ENCODE measurements at places on chromosomes 13 and 19.
A peak's percentile ranks its signal among the peaks of the same experiment; 100 is the strongest.

GRCh38 chr13:46962281-46962941 lies 65.6 kb upstream of the HTR2A start:
- peak; percentile 41 for DNase-seq

- no peak for DNase-seq
Observed at GRCh38 chr19:1780272-1780958, 27.1 kb downstream of the ONECUT3 start.

GRCh38 chr13:112892426-112893206 lies 76.4 kb upstream of the MCF2L start:
- no peak for DNase-seq

DNA sequence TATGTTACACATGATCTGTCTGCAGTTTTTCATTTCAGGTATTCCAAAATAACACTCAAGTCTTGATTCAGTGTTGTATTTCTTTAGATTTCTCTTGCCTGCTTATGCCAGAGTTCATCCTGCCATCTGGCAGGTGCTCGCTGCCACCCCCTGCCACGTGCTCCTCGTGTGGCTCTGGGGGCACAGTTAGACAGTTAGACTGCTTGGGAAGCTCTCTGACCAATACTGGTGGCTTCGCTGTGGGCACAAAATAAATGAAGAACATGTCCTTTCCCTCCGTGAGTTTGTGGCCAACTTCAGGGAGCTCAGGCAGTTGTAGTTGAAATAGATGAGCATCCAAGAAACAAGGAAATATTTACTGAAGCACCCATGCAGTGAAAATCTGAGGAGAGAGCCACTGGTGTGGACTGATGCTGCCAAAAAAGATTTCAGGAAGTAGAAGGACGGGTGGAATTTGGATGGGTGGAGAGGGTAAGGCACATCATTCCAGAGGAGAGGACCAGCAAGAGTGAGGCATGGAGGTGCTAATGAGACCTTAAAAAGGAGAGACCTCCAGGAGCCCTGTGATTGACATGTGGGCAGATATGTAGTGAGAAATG lies 37.5 kb upstream of the GPR183 start:
- no peak for DNase-seq

DNA sequence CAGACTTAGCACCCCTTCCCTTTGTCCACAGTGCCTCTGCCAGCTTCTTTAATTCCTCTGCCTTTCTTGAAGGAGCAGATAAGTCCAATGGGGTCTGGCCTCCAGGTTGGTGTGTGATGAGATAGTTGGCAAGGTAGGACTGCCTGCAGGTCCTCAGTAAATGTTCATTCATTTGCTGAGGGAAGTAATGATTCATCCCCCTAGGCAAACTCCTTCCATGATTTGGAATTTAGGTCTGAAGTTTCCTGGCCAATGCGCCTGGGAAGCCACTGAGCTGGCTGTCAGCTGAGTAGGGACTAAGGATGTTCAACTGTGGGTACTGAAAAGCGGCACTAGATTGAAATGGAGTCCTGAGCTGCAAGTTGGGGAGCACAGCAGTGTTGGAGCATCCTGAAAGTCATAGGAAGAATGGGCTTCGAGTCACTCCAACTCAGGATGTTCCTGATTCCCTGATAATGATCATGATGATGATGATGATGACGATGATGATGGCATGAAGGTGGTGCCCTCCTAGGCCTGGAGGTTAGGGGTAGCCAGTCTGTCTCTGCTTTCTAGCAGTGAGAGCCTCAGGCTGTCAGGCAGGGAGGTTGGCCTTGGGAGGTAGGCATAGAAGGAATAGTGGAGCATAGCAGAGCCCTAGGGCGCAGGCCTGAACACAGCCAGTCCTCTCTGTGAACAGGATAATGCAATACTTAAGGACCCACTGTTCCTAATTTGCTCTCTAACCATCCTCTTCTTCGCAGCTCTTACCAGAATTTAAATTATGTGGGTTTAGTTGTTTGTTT lies 44.7 kb downstream of the COL4A2 start:
- DNase-seq = no peak

DNA sequence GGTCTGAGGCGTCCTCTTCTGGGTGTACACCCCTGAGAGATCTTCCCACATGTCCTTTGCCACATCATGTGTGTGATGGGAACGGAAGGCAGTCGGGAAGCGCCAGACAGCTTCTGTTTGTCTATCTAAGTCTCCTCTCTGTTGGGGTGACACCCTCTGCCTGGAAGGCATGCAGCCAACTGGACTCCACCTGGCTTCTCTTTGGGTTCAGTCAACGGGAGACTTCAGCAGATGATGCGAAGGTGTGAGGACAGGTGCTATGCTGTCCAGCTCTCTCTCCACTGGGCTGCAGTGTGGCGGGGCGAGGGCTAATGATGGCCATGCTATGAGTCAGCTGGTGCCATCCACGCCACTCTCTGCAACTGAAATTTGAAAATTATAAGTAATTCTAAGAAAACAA lies 14.3 kb upstream of the SBK3 start:
- no peak for DNase-seq

DNA sequence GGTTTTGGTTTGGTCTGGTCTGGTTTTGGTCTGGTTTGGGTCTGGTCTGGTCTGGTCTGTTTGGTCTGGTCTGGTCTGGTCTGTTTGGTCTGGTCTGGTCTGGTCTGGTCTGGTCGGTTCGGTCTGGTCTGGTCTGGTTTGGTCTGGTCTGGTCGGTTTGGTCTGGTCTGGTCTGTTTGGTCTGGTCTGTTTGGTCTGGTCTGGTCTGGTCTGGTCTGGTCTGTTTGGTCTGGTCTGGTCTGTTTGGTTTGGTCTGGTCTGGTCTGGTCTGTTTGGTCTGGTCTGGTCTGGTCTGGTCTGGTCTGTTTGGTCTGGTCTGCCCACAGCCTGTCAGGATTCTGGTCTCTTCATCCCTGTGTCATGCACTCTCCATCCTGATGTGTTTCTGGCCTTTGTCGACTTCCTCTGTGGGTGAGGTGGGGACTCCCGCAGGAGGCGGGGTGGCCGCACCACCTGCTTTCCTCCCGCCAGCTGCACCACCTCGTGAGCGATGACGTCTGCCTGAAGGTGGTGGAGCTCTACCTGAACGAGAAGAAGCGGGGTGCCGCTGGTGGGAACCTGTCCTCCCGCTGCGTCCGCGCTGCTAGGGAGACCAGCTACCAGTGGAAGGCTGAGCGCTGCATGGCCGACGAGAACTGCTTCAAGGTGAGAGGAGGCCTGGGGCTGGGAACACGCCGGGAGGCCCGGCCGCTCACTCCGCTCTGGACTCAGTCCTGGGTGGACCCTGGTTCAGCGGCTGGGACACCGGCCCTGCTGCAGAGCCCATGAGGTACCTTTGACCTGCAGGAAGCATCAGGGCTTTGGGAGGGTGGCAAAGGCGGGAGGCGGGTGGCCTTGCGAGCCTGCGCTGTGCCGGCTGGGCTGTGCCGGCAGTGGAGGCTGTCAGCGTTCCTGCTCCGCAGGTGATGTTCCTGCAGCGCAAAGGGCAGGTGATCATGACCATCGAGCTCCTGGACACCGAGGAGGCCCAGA lies 12.9 kb upstream of the F2RL3 start:
- no peak for DNase-seq

GRCh38 chr19:5585461-5586299 lies 17.9 kb upstream of the TINCR start:
- DNase-seq = peak; percentile 78

DNA sequence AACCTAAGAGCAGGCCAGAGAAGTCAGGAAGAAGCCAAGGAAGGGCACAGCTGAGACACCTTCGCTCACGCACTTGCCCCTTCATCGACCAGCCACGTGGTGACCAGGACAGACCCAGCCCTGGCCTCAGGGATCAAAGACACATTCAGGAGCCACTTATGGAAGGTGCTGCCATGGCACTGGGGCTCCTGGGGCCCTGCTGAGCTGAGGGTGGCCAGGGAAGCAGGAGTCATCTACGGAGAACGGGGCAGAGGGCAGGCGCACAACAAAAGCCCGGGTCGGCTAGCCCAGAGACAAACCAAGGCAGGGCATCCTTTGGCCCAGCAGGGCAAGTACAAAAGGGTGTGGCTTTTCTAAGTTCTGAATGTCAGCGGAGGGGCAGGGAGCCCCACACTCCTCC lies 2.3 kb downstream of the PLPP2 start:
- no peak for DNase-seq

DNA sequence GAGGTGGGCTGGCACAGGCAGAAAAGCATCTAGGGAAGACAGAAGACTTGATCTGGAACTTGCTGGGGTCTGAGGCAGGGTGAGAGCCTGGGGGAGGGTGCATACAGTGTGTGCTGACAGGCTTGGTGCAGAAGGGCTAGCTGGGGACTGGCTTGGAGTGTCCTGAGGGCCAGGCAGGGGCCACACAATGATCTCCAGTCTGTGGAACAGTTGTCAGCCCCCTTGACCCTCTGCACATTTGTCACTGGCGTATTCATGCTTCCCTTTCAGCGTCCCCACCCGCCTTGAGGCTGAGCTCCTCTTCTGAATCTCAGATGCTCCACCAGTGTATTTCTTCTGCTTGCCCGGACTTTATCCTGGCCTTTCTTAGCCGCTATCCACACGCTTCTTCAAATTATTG lies 2.8 kb upstream of the MICU2 start:
- DNase-seq = no peak

DNA sequence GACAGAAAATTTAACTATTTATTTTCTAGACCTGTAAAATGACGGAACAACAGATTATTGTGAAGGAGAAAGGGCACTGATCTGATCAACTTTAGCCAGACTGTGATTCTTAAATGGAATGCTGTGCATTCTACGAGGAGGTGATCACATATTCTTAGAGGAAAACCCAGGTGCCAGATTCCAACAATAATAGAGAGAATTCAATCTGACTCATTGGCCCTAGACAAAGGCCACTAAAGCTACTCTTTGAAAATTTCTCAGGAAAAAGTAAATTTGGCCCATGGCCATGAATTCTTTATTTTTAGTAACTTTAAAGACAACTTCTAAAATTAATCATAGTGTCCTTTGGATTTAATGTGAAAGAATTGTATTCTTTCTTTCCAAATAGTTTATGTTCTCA lies 58.6 kb upstream of the POSTN start:
- DNase-seq = no peak

DNA sequence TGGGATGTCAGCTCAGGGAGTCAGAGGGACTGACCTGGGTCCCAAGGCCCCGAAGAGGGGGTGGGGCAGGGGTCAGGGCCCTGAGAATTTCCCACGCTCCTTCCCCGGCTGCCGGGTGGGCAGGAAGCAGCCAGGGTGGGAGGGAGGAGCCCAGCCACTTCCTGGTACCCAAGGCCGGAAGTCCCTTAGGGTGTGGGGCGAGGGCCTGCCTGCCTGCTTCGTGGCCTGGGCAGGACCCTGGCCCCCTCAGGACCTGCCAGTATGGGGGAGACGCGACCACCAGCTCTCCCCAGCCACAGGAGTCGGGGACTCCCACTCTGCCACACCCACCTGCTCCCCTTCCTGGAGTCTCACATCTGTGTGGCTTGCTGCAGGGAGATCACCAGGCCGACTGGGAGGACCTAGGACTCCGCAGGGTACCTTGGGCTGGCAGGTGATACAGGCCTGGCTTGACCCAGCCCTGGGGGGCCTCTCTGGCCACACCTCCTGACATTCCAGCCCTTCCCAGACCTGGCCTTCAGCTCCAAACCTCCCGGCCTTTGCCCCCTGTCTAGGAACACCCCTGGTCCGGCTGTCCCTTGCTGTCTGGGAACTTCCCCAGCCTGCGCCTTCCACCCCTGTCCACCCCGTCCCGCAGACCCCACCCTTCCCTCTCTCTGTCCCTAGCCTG lies 9.8 kb upstream of the CIRBP start:
- DNase-seq = peak; percentile 68

- DNase-seq = no peak
Observed at GRCh38 chr13:61255040-61255796, 160.4 kb downstream of the PCDH20 start.

DNA sequence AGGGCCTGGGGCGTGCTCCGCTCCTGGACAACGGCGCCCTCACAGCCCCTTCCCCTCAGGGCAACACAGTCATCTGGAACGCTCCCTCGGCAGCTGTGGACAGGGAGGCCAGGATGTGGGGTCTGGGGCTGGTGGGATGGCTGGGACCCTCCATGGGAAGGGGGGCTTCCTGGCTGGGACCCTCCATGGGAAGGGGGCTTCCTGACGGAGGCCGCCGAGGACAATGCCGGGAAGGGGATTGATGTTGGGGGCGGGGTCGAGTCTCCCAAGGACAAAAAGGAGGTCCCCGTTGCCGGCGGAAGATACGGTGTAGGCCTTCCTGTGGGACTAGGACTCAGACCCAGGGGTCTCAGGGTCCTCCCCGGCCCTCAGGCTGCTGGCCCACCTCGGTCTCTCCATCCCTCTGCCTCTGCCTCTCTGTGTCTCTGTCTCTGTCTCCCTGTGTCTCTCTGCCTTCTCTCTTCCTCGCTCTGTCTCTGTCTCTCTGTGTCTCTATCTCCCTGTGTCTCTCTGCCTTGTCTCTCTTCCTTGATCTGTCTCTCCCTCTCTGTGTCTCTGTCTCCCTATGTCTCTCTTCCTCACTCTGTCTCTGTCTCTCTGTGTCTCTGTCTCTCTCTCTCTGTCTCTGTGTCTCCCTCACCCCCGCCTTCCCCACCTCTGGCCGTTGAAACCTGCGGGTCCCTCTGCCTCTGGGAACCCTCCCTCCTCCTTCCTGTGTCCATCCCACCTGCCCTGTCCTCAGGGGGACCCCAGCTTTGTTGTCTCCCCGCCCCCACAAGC lies 2.7 kb upstream of the MADCAM1 start:
- no peak for DNase-seq

- DNase-seq = peak; percentile 55
Observed at GRCh38 chr13:32314271-32315237, 609 bp downstream of the ZAR1L start.

DNA sequence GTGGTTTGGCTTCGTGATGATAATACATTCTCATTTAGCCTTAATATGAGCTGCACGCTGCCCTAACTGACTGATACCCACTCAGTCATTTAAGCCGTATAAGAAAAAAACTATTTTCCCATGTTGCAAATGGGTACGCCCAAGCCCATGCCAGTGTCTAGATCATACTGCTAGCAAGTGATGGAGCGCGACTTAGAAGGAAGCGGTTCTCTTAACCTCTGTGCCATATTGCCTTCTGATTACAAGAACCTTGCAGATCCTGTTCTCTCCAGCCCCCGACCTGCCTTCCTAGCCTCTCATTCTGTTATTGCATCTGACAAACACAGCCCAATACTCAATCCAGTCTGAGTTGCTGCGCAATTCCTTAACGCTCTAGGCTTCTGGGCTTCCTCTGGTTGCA lies 603 bp downstream of the GPALPP1 start:
- no peak for DNase-seq

DNA sequence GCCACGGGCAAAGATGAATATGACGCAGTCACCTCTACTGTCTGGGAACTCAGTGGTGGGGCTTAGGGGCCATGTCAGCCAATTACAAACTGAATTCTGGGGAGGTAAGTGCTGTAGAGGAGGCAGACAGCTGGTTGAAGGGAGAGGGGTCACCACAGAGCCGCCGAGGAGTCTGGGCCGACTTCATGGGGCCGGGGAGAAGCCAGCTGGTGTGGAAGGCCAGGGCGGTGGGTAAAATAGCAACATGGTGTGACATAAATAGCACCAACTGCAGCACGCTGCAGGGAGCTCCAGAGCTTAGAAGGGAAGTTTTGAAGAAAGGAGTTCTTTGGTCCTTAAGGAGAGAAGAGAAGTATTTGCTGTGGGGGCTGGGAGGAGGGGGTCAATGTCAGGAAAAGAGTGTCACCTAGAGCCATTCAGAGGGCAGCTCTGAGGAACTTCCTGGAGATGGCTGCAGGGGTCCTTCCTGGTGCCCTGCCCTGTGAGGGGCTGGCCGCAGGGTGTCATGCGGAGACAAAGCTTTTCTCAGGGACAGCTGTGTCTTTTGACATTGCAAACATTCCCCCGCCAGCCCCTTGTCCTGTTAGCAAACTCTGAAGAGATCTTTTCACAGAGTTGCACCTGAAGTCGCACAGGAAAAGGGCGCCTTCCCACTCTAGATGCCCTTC lies 6.4 kb downstream of the METTL21C start:
- DNase-seq = no peak

Measured in GM10248 (cell line).